ENCODE measurements at places on chromosomes 3 and 15. TPM values are rescaled to one million over a fixed set of nuclear protein-coding genes. Genes with fewer than 3 reads are reported as not detected.

HDC gene
- total RNA-seq, result not detected

ROBO1 gene
- total RNA-seq, result 71.7 TPM

COL7A1 gene
- 28.7 TPM for total RNA-seq

SV2B gene
- not detected for total RNA-seq

DNA sequence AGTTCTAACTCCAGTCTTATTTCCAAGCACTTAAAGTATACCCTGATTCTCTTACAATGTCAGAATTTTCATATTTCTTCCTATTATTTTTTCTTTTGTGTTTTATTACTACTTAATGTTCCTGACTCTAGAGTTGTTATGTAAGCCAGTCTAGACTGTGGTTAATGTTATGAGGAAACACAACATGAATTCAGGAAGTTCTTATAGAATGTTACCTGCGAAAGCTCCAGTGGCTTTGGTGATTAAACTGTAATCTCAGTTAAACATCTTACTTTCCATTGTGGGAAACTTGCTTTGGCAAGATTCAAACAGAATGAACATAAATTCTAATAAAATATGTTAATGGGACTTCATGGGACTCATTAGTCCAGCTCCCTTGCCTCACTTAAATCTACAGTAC, 36.6 kb upstream of the CHL1 start:
- DNase-seq, result no peak
- H3K4me1 ChIP-seq, result no peaks in the 10 kb centered on the region
- no peaks in the 10 kb centered on the region for H3K27me3 ChIP-seq
- no peaks in the 10 kb centered on the region for H3K36me3 ChIP-seq
- H3K4me3 ChIP-seq, result no peak overlapping the region

DNA sequence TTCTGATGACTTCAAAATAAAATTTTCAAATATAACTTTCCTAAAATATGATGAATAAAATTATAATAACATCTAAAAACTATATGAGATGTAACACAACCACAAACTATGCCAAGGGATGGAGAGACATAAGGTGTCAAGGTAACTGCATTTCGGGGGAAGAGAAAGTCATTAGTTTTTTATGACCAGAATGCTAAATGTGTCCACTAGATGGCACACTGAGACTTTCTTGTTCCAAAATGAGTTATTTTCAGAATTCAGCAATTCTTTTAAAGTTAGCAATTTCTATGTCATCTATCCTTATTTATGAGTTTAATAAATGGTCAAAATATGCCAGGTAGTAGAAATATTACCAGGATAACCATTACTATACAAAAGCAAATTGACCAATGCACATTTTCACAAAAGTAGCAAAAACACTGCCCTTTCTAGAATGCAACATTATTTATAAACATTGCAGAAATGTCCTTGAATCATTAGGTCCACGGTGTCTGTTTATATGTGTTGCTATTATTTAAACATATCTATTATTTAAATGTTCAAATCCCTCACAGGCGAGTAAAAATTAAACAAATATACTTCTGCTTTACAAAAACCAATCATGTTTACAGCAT, 374.2 kb downstream of the PLCL2 start:
- H3K36me3 ChIP-seq, result no peaks in the 10 kb centered on the region
- DNase-seq, result peak; percentile 8
- no peaks in the 10 kb centered on the region for H3K27me3 ChIP-seq

- no peak for DNase-seq
- no peak overlapping the region for H3K27ac ChIP-seq
- H3K4me1 ChIP-seq, result no peaks in the 10 kb centered on the region
- H3K36me3 ChIP-seq, result no peaks in the 10 kb centered on the region
Measured at GRCh38 chr15:67717776-67718175, 107.5 kb upstream of the SKOR1 start.

DNA sequence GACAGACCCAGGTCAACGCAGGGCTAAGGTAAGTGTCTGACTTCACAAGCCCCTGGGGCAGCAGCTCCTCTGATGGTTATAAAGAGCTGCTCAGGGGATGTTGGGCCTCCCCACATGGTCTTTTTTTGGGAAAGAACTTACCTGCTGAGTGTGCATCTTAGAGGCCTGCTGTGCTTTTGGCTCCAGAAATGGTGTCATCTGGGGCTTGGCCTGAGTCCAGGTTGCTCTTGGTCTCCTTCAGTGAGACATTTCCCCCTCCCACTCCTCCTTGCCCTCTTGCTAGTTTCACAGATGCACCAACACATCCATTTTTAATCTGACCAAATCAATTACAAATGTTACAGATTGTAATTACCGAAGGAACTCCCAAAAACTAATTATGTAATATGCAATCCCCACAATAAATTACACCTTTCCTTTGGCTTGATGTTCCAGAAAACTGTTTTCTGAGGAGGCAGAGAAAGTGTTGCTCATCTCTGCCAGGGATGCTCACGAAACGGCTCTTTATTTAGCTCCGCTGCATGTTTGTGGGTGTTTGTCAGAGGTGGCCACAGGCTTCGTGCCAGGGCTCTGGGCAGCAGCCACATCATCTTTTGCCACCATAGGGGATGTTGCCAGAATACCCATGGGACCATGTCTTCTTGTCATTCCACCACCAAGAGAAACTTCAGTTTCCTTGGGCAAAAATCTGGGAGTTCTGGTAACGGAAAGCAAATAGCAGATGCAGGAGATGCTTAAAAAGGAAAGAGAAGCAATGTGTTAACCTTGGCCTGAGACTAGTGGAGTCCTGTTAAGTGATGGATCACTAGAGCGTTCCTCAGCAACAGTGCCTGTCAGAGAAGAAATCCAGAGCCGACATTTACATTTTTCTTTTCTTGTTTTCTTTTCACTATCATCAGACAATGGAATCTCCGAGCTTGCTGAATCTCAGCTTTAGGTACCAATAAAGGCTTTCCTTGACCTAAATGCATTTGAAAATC, 799.9 kb downstream of the AGBL1 start:
- DNase-seq, result no peak
- H3K4me1 ChIP-seq, result peaks cover 5% of the 10 kb centered on the region
- no peaks in the 10 kb centered on the region for H3K36me3 ChIP-seq
- H3K27ac ChIP-seq, result no peak overlapping the region

GRCh38 chr3:152241142-152242017, 27.3 kb upstream of the MBNL1 start:
- peaks cover 2% of the 10 kb centered on the region for H3K4me1 ChIP-seq
- H3K27ac ChIP-seq, result no peak overlapping the region
- peak; percentile 32 for DNase-seq
- no peak overlapping the region for H3K4me3 ChIP-seq

DNA sequence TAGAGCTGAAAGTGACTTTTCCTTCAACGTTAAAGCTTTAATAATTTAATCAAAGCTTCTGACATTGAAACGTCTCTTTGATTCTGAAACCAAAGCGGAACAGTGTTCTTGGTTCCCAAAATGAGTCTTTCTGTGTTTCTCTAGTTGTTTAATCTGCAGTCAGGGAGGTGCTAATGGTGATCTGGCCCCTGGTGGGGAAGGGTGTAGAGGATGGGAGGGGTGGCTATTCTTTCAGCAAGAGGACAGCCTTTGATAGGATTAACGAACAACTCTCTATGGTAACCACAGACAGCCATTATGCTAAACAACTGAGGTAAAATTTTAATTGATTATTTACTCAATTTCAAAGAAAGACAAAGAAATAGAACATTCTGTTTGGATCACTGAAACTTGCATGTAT, 79.9 kb upstream of the CADPS start:
- no peak overlapping the region for H3K27ac ChIP-seq
- no peaks in the 10 kb centered on the region for H3K27me3 ChIP-seq
- no peak for DNase-seq
- H3K36me3 ChIP-seq, result no peaks in the 10 kb centered on the region
- H3K4me3 ChIP-seq, result no peak overlapping the region

- no peaks in the 10 kb centered on the region for H3K4me1 ChIP-seq
- no peak overlapping the region for H3K4me3 ChIP-seq
- H3K36me3 ChIP-seq, result peaks cover 32% of the 10 kb centered on the region
- H3K27me3 ChIP-seq, result no peaks in the 10 kb centered on the region
- no peak for DNase-seq
Measured at GRCh38 chr15:41908736-41909461, 15.0 kb upstream of the SPTBN5 start.

DNA sequence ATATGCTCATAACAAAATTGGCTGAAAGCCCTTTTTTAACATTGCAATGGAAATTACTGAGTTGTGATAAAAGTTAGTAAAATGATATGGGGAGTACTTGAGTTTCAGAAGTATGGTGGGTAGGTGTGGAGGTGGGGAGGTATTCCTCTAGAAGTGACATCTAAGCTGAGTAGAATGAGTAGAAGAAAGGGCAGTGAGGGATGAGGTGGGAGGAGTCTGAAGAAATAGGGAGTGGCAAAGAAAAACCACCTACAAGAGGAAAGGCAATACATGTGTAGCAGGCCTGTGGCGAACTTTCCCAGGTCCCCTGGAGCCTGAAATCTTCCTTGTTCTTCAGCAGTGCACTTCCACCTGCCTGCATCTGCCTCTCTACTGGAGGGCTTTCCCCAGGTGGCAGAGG, 52.8 kb upstream of the DIPK2A start:
- no peaks in the 10 kb centered on the region for H3K27me3 ChIP-seq
- H3K4me3 ChIP-seq, result no peak overlapping the region
- H3K4me1 ChIP-seq, result no peaks in the 10 kb centered on the region
- no peak overlapping the region for H3K27ac ChIP-seq
- H3K36me3 ChIP-seq, result no peaks in the 10 kb centered on the region
- no peak for DNase-seq

GRCh38 chr3:98985431-98985830, 83.9 kb upstream of the DCBLD2 start:
- peak overlapping the region; percentile 84 for H3K27ac ChIP-seq
- H3K27me3 ChIP-seq, result no peaks in the 10 kb centered on the region
- peaks cover 42% of the 10 kb centered on the region for H3K4me1 ChIP-seq
- H3K4me3 ChIP-seq, result peak overlapping the region; percentile 1
- no peak for DNase-seq
- no peaks in the 10 kb centered on the region for H3K36me3 ChIP-seq

GRCh38 chr3:106824856-106825255, 552.4 kb upstream of the CCDC54 start:
- peak overlapping the region; percentile 80 for H3K27ac ChIP-seq
- peaks cover 44% of the 10 kb centered on the region for H3K4me1 ChIP-seq
- peak; percentile 80 for DNase-seq
- H3K36me3 ChIP-seq, result no peaks in the 10 kb centered on the region
- H3K27me3 ChIP-seq, result no peaks in the 10 kb centered on the region

GRCh38 chr3:190502946-190503345, 10.9 kb upstream of the IL1RAP start:
- no peaks in the 10 kb centered on the region for H3K36me3 ChIP-seq
- no peak overlapping the region for H3K27ac ChIP-seq
- H3K27me3 ChIP-seq, result no peaks in the 10 kb centered on the region
- DNase-seq, result no peak
- H3K4me1 ChIP-seq, result no peaks in the 10 kb centered on the region

- H3K27me3 ChIP-seq, result no peaks in the 10 kb centered on the region
- H3K4me3 ChIP-seq, result no peak overlapping the region
- DNase-seq, result peak; percentile 55
- no peaks in the 10 kb centered on the region for H3K4me1 ChIP-seq
- H3K36me3 ChIP-seq, result peaks cover 13% of the 10 kb centered on the region
Measured at GRCh38 chr3:152452318-152452717, 183.6 kb downstream of the MBNL1 start.

DNA sequence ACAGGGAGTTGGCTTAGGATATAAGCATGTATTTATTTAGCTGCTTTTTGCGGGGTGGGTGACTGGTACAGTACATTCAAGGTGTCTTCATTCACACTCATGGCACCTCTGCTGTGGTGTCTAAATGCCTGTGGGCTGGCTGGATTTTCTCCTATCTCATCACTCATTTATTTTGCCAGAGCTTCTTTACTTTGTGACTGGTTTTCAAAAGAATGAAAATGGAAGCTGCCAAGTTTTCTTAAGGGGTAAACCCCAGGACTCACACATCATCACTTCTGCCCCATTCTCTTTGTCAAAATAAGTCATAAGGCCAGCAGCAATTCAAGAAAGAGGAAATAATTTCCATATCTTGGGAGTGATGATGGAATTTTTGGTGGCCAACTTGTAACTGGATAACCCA, 493.4 kb upstream of the ALCAM start:
- H3K27me3 ChIP-seq, result no peaks in the 10 kb centered on the region
- peak overlapping the region; percentile 3 for H3K27ac ChIP-seq
- H3K4me1 ChIP-seq, result peaks cover 4% of the 10 kb centered on the region
- no peaks in the 10 kb centered on the region for H3K36me3 ChIP-seq
